ENCODE measurements at places on chromosomes 6 and 20. TPM values are rescaled to one million over a fixed set of nuclear protein-coding genes. Genes with fewer than 3 reads are reported as not detected.

The GPSM3 gene
- 131 TPM for total RNA-seq

The DSP gene
- 0.94 TPM for total RNA-seq

The SCRT2 gene
- total RNA-seq, result not detected

The ADGRB3 gene
- total RNA-seq, result 0.10 TPM

The EBF4 gene
- 0.63 TPM for total RNA-seq

The TINAG gene
- total RNA-seq, result not detected
